ENCODE measurements at places on chromosomes 13 and 19.

DNA sequence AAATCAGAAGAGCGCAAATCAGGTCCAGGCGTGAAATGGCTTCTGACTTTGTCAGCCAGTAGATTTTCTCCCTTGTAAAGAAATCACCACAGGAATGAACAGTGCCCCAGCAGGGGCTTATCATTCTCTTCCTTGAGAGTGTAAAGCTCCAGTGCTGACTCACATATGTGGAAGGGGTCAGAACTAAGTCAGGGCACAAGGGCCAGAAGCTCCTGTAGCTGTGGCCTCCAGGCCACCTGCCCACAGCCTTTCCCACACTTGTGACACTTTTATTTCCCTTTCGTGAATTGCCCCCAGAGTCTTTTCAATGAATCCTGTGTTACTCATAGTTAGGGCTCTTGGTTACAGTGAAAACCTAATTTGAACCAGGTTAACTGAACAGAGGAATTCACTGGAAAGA, 99.6 kb downstream of the SUCLA2 start:
- no peak for DNase-seq

- peak; percentile 1 for DNase-seq
Observed at GRCh38 chr19:37551129-37551993, 43.2 kb downstream of the ZNF571 start.

- no peak for DNase-seq
Observed at GRCh38 chr13:39394796-39395678, 208.0 kb downstream of the LHFPL6 start.

GRCh38 chr13:81048026-81048461, 707.1 kb upstream of the SPRY2 start:
- no peak for DNase-seq

- DNase-seq, result no peak
Observed at GRCh38 chr13:102212729-102213128, 189.1 kb downstream of the FGF14 start.

- DNase-seq, result no peak
Observed at GRCh38 chr13:93375491-93375890, 148.9 kb downstream of the GPC6 start.

DNA sequence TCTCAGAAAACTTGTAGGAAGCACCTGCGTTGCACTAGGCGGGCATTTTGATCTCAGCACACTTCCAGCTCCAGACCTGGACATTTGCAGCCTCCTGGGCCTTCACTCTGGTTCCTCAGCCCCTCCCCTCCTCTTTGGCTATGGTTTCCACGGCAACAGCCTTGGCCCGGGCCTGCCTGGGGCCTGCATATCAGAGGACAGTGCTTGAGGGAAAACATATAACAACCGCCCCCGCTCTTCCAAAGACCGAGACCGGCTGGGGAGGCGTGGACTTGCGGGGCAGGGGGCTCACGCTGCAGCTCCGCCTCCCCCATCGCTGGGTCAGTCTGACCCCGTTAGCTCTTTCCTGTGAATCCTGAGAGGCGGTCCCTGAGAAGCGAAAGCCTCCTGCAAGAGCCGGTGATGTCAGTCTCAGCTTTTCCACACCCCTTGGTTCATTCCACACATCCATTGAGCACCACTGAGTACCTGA, 125.7 kb upstream of the PEG3 start:
- no peak for DNase-seq

- no peak for DNase-seq
Observed at GRCh38 chr19:41696402-41697197, 8.5 kb upstream of the CEACAM7 start.

- DNase-seq, result no peak
Observed at GRCh38 chr13:94829837-94830365, 117.6 kb upstream of the SOX21 start.

- no peak for DNase-seq
Observed at GRCh38 chr13:96817336-96817941, 176.8 kb downstream of the OXGR1 start.
